ENCODE measurements at places on chromosomes 1 and 21.

GRCh38 chr1:119288751-119289150 is 79.8 kb upstream of the HAO2 start:
- DNase-seq: no peak

GRCh38 chr1:198660341-198661261 is 21.8 kb downstream of the PTPRC start:
- no peak for DNase-seq

DNA sequence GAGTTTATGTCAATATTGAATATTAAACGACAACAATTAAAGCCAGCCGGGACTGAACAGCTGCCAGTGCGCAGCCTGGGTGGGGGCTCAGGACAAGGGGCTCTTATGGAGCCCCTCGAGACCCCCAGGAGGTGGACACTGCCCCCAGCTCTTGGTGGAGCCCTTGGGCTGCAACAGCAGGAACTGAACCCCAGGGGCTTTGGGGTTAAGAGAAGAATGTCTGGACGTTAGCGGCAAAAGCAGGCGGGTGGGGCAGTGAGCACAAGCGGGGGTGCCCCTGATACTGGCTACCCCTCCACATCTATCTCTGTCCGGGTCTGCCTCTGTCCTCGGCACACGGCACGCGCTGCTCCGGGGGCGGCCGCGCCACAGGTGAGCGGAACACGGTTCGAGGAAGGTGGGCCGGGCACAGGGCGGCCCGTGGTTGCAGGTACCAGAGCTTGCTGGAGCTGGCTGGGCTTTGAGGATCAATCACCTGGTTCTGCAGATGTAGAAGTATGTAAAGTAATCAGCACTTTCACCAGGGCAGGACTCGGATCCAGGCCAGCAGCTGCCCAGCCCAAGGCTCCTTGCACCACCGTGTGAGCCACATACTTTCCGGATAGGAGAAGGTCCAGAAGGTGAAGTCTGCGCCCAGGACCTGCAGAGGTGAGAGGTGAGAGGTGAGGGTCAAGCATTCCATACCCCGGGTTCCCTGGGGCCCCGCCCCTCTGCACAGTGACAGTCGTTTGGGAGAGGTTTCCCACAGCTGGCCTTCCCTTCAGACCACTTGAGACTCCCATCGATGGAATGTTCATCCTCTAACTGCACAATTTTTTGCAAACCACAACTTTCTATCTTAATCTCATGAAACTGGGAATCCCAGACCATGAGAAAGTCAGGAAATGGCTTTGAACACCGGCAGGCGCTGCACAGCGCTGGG is 12.4 kb upstream of the POFUT2 start:
- DNase-seq: no peak

- no peak for DNase-seq
Observed at GRCh38 chr1:183882335-183883167, 77.6 kb downstream of the RGL1 start.

DNA sequence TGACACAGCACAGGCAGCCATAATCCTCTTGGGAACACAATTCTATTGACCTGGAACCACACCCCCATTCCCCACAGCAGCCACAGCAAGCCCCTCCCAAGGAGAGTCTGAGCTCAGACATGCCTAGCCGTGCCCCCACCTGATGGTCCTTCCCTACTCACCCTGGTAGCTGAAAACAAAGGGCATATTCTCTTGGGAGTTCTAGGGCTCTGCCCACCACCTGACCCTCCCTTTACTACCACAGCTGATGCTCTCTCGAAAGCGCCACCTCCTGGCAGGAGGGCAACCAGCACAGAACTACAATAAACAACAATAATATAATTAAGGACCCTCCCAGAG is 184.8 kb upstream of the COA6 start:
- no peak for DNase-seq

DNA sequence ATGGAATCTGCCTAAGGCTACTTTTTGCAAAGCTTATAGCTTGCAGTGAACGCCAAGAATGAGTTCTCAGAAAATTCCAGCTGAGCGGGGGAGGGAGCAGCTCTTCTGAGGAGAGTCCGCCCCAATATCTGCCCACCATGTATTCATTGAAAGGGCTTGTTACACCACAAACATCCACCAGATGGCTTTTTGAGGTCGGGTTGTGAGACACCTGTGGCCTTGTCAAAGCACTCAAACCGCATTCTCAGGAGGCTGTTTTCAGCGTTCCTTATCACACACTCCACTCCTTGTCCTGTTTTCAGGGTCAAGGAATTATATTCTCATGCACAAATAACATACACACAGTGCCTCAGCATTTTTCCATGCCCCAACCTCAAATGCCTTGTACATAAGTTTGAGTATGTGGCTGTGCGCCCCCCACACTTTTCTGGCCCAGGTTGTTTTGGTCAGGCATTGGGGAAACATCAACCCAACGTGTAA is 3.9 kb upstream of the C4BPB start:
- DNase-seq: peak; percentile 73

DNA sequence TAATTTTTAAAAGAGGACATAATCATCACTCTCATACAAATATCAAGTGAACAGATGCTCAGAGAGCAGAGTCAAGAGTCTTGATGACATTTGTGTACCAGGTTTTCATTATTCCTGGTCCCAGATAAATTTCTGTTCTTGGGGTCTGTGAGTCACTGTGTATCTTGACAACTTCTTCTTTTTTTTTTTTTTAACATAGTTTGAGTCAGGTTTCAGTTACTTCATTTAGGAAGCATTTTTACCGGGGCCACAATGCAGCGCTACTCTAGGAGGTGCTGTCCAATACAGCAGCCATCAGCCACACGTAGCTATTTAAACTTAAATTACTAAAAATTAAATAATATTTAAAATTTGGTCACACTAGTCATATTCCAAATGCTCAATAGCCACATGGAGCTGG is 188.1 kb upstream of the SAMSN1 start:
- DNase-seq: no peak

GRCh38 chr1:69611316-69611715 is 43.6 kb downstream of the LRRC7 start:
- no peak for DNase-seq

- DNase-seq: no peak
Observed at GRCh38 chr1:37647281-37647680, 12.6 kb upstream of the RSPO1 start.

GRCh38 chr1:46274225-46275029 is 26.9 kb downstream of the RAD54L start:
- no peak for DNase-seq

GRCh38 chr1:67336157-67336556 is 28.5 kb downstream of the IL12RB2 start:
- DNase-seq: no peak

- DNase-seq: no peak
Observed at GRCh38 chr1:76477156-76477555, 390.1 kb upstream of the ST6GALNAC5 start.

- no peak for DNase-seq
Observed at GRCh38 chr1:217861658-217862057, 230.5 kb downstream of the SPATA17 start.

GRCh38 chr1:247104965-247105364 is 809 bp upstream of the ZNF669 start:
- no peak for DNase-seq

DNA sequence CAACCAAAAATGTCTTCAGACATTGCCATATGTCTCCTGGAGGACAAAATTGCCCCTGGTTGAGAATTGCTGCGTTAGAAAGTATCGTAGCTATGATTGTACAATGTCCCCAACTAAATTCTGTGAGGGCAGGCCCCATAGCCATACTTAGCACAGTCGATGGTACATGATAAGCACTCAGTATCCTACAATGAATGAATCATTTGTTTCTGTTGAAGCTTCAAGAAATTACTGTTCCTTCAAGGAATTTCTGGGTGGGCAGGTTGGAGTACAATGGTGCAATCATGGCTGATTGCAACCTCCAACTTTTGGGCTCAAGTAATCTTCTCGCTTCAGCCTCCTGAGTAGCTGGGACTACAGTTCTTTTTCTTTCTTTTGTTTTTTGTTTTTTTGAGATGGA is 4.7 kb downstream of the CAP1 start:
- no peak for DNase-seq

DNA sequence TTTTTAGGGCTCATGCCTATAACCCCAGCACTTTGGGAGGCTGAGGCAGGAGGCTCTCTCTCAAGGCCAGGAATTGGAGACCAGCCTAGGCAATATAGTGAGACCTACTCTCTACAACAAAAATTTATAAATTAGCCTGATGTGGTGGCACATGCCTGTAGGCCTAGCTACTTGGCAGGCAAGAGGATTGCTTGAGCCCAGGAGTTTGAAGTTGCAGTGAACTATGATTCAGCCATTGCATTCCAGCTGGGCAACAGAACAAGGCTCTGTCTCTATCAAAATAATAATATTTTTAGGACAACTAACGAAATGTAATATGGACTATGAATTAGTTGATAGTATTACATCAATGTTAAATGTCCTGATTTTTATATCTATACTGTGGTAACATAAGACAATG is 68.8 kb upstream of the ARID1A start:
- DNase-seq: no peak

DNA sequence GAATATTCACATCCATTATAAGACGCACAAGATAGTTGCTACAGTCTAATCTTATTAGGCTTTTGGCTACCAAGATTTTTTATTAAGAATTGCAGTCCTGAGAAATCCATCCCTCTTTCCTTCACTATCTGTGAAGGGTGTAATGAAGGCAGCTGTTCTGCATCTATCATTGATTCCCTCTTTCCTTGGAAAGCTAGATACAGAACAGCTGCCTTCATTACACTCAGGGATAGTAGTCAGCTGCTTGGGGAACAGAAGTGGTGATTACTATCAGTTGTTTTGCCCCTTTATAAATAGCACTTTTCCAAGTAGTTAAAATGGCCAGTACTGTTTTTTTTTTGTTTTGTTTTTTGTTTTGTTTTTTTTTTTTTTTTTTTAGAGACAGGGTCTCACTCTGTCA is 70.2 kb downstream of the IARS2 start:
- DNase-seq: no peak

GRCh38 chr1:219210067-219210466 is 36.4 kb downstream of the LYPLAL1 start:
- DNase-seq: no peak

GRCh38 chr1:50853325-50853724 is 106.7 kb downstream of the FAF1 start:
- DNase-seq: no peak

- DNase-seq: no peak
Observed at GRCh38 chr1:3163356-3163755, 94.4 kb downstream of the PRDM16 start.

DNA sequence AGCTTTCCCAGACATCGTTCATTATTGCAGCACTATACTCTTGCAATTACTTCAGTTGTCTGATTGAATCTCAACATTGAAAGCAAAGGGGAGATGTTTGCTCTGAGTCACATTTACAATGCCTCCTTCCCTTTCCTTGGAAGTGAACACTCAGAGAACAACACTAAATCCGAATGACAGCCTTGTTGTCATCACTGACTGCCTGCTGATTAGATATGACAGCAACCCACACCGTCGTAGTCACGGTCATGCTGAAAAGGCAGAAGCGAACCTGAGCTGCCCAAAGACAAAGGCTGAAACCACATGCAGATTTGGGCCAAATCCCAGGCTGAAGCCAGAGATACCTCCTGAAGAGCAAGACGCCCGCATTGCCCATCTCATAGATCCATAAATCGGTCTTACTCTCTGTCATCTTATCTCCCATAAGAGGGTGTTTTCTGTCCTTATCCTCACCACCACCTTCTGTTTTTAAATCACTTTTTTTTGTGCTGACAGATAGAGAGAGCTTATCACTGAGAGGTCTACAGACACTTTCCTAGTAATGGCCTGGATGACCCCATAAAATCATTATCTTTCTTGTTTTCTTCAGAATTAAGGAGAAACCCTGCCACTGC is 47.5 kb downstream of the TMCO4 start:
- DNase-seq: no peak

GRCh38 chr1:76542359-76542758 is 324.9 kb upstream of the ST6GALNAC5 start:
- DNase-seq: no peak

DNA sequence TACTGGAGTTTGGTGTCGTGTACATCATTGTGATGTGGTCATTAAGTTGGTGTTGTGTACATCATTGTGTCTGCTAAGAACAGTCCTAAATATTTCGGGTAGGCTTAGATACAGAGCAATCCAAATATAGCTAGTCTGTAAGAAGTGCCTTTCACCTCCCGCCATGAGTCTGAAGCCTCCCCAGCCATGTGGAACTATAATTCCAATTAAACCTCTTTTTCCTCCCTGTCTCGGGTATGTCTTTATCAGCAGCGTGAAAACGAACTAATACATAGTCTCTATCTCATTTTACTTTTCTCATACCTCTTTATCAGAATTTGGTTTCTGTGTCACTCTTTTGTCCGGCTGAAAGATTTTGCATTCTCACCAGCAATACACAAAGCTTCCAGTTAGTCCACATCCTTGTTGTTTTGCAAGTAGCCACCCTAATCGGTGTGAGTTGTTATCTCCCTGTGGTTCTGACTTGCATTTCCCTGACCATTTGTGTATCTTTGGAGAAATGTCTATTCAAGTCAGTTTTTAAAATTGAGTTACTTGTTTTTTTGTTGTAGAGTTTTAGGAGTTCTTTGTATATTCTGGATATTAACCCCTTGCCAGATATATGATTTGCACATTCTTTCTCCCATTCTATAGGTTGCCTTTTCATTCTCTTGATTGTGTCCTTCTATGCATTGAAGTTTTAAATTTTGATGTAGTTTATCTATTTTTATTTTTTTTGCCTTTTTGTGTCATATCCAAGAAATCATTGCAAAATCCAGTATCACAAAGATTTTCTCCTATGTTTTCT is 56.5 kb downstream of the FNBP1L start:
- DNase-seq: no peak

DNA sequence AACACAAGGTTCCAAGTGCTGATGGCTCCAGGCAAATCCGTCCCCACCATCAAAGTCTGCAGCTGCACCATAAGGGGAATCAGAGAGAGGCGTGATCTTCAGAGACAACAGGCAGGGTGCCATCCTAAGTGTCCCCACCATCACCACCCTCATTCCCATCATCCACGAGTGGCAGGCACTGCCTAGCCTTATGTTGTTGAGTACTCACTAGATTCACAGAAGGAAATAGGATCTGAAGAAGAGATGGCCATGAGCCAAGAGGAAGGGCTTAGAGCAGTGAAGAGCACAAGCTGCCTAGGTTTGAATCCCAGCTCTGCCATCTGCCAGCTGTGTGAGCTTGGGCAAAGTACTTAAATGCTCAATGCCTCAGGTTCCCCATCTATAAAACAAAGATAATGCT is 207.3 kb upstream of the CSF3R start:
- DNase-seq: no peak
